Lower lobe of right lung (tissue), 2 donors: ENCODE measurements at places on chromosomes 16 and 17. TPM values are rescaled to one million over a fixed set of nuclear protein-coding genes. Genes with fewer than 3 reads are reported as not detected.
A peak's percentile ranks its signal among the peaks of the same experiment; 100 is the strongest.

- no peak within 1 kb of the TSS for H3K4me3 ChIP-seq
- H3K27ac ChIP-seq = no peak within 1 kb of the TSS
- H3K27me3 ChIP-seq = peaks cover 8% of the 10 kb centered on the region
- H3K36me3 ChIP-seq = no peaks in the 10 kb centered on the region
These were observed at the start of gene CD300LD for GRCh38 chr17:74592087-74592990. CD300LD (minus strand) TSS chr17:74592283; CDS start chr17:74592202, 81 bp downstream.

DNA sequence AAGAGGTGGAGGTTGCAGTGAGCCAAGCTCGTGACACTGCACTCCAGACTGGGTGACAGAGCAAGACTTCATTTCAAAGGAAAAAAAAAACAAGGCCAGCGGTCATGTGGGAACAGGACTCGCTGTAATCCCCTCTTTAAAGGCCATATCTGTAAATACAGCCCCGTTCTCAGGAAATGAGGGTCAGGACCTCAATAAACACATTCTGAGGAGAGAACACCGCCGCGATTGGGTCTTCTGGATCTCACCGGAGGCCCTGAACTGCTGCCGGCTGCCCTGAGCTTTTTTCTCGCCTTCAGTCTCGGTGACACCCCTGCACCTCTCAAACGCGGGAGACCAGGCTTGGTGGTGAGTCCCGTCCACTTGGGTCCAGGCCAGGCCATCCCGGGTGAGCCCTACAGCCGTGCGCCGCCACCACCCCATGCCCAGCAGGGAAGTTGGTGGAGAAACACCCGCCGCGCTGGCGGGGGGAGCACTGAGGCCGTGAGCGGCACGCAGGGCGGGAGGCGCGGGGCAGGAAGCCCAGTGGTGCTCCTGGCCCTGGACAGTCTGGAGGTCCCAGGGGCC lies 28.4 kb downstream of the SLC25A10 start:
- peak; percentile 47 for DNase-seq
- H3K4me3 ChIP-seq = peak overlapping the region; percentile 6
- H3K27ac ChIP-seq = no peak overlapping the region
- peaks cover 10% of the 10 kb centered on the region for H3K4me1 ChIP-seq
- peaks cover 14% of the 10 kb centered on the region for H3K27me3 ChIP-seq

- H3K27ac ChIP-seq = no peak overlapping the region
- H3K4me3 ChIP-seq = peak overlapping the region; percentile 43
- H3K4me1 ChIP-seq = peaks cover 21% of the 10 kb centered on the region
These were observed 376 bp upstream of the STAC2 start for GRCh38 chr17:39225959-39226683.

The ABI3 gene
- total RNA-seq = 46.8 TPM

- H3K4me3 ChIP-seq = no peak overlapping the region
- DNase-seq = no peak
- no peaks in the 10 kb centered on the region for H3K36me3 ChIP-seq
- H3K27ac ChIP-seq = no peak overlapping the region
- peaks cover 5% of the 10 kb centered on the region for H3K4me1 ChIP-seq
- peaks cover 28% of the 10 kb centered on the region for H3K27me3 ChIP-seq
These were observed 34.1 kb downstream of the TLE7 start for GRCh38 chr16:71407731-71408130.

The TGFB1I1 gene
- total RNA-seq = 32.5 TPM

The EVPLL gene
- 2.8 TPM for total RNA-seq

- DNase-seq = no peak
- H3K27me3 ChIP-seq = no peaks in the 10 kb centered on the region
- peaks cover 7% of the 10 kb centered on the region for H3K4me1 ChIP-seq
- no peak overlapping the region for H3K27ac ChIP-seq
- no peaks in the 10 kb centered on the region for H3K36me3 ChIP-seq
- no peak overlapping the region for H3K4me3 ChIP-seq
These were observed 122.6 kb upstream of the FOXF1 start for GRCh38 chr16:86387468-86388440.

DNA sequence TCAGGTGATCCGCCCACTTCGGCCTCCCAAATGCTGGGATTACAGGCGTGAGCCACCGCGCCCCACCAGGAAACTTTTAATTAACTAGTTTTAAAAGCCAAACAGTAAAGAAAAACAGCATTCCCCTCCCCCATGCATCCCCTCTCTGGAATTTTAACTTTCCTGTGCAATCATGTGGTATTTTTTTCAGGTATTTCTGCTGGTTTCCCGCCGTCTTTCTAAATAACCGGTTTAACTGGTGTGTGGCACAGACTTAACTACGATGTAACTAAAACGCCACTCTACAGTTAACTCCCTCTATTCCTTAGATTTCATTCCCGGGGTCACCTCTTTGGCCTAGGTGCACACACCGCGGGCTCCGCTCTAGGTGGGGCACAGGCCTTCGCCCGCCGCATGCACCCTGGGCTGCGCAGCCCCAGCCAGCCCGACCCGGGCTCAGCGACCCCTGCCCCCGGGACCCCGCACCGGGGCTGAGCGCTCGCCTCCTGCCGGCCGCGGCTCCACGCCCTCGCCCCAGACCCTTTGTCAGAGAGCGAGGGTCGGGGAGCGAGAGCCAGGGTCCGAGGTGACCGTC lies 15.1 kb upstream of the UTP6 start:
- no peak overlapping the region for H3K27ac ChIP-seq
- H3K36me3 ChIP-seq = no peaks in the 10 kb centered on the region
- peaks cover 34% of the 10 kb centered on the region for H3K27me3 ChIP-seq
- no peak for DNase-seq

GRCh38 chr17:57553526-57553925 lies 191.6 kb downstream of the CCDC182 start:
- H3K27me3 ChIP-seq = no peaks in the 10 kb centered on the region
- H3K4me1 ChIP-seq = peaks cover 5% of the 10 kb centered on the region
- no peak for DNase-seq
- no peaks in the 10 kb centered on the region for H3K36me3 ChIP-seq
- no peak overlapping the region for H3K27ac ChIP-seq
- no peak overlapping the region for H3K4me3 ChIP-seq

DNA sequence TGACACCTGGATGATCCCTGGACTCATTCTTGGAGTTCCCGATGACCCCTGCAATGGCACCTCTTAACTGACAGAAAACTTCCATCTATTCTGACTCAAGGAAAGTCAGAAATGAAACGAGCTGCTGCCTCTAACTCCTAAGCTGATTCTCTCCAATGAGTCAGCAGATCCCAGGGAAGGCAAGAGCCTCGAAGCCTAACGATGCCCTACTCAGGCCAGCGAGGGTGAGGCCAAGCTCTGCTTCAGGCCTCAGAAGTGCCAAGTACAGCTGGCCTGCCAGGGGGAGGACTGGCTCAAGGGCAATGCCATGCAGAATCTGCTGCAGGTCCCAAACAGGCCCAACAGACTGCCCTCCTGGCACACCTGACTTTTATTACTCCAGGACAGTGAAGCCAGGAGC lies 36.3 kb downstream of the PLXDC1 start:
- no peak overlapping the region for H3K27ac ChIP-seq
- H3K27me3 ChIP-seq = no peaks in the 10 kb centered on the region
- no peak for DNase-seq
- no peaks in the 10 kb centered on the region for H3K36me3 ChIP-seq
- H3K4me3 ChIP-seq = no peak overlapping the region

The UNC13D gene
- total RNA-seq = 118 TPM

The CDC6 gene
- 2.3 TPM for total RNA-seq

GRCh38 chr16:89422527-89422904 lies 67.8 kb downstream of the ANKRD11 start:
- H3K27ac ChIP-seq = no peak overlapping the region
- DNase-seq = no peak
- peaks cover 5% of the 10 kb centered on the region for H3K36me3 ChIP-seq

GRCh38 chr17:60524463-60525327 lies 1.3 kb downstream of the APPBP2 start:
- peaks cover 44% of the 10 kb centered on the region for H3K4me1 ChIP-seq
- peak overlapping the region; percentile 99 for H3K27ac ChIP-seq
- no peaks in the 10 kb centered on the region for H3K27me3 ChIP-seq
- H3K4me3 ChIP-seq = peak overlapping the region; percentile 93
- H3K36me3 ChIP-seq = peaks cover 12% of the 10 kb centered on the region

DNA sequence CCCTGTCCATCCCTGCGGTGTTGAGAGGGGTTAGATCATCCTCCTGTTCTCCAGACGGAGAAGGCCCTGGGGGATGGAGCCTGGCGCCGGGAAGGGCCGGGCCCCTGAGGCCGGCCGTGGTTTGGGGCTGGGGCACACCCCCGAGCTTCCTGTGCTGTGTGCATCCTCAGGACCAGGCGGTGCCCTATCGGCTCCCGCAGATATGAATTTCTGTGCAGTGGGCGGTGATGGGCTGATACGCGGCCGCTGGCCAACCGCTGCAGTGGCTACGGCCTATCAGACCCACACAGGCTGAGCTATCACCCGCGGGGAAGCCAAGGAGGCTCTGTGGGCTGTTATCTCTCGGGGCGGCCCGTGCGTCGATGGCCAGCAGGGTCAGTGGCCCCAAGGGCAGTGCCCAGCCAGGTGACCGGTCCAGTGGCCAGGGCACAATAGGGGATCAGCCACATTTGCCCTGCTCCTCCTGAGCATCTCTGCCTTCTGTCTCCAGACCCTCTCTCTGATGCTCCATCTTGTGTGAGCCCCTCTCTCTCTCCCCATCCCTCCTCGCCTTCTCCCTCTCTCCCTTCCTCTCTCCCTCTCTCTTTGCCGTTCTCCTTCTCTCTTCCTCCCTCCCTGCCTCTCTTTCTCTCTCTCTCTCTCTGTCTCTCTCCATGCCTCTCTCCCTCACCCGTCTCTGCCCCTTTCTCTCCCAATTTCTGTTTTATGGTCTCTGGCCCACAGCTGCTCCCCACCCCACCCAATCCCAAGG lies 38.7 kb downstream of the ZFPM1 start:
- H3K4me1 ChIP-seq = no peaks in the 10 kb centered on the region
- no peak overlapping the region for H3K4me3 ChIP-seq
- H3K27ac ChIP-seq = no peak overlapping the region

The KRTAP4-4 gene
- total RNA-seq = not detected

The VTN gene
- 1.3 TPM for total RNA-seq

DNA sequence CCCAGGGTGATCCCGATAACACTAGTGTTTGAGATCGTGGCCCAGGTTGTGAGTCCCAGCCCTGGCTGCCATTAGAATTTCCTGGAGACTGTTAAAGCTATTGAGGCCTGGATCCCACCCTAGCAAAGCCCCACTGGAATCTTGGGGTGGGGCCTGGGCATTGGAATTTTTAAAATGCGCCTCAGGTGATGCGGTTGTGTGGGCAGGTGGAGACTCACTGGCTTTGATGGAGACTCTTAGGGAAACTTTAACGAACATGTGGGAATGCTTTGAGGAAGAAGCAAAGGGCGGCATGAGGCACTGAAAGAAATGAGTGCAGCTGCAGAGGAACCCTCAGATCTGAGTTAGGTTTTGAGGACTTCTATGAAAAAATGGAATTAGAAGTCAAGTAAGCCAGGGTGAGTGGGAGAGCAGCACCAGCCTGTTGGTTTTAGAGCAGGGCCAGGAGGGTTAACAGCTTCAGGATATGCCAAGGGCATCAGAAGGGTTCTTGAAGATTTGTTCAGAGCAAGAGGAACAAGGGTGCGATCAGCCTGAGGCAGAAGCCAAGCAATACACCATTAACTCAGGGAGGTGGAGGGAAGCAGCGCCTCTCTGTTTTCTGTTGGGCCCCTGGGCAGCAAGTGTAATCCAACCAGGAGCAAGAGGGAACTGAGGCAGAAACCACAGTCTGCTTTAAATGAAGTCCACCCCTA lies 42.5 kb downstream of the KSR1 start:
- H3K4me1 ChIP-seq = peaks cover 53% of the 10 kb centered on the region
- H3K27me3 ChIP-seq = no peaks in the 10 kb centered on the region
- no peak for DNase-seq

The ZNF629 gene
- total RNA-seq = 11.9 TPM

DNA sequence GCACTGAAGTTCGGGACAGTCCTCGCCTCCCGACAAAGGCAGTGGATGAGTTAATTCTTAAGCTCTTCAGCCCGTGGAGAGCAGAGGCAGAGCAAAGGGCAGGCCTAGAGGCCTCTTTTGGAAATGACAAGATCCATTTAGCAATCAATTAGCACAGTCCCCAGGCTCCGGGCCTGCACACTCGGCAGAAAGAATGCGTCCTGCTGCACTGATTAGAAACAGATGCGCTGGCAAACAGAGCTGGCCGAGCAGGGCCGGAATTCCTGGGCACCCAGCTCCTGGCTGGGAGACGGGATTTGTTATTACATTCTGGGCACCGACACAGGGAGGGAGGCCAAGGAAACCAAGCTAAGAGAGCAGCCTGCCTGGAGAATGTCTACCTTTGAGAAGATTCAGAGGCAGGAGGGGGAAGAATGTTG lies 162.9 kb downstream of the COPRS start:
- no peaks in the 10 kb centered on the region for H3K36me3 ChIP-seq
- H3K27ac ChIP-seq = no peak overlapping the region
- peak; percentile 53 for DNase-seq
- no peaks in the 10 kb centered on the region for H3K27me3 ChIP-seq

GRCh38 chr17:6456914-6457687 lies 12.8 kb downstream of the PIMREG start:
- H3K27ac ChIP-seq = no peak overlapping the region
- H3K4me1 ChIP-seq = no peaks in the 10 kb centered on the region
- peak; percentile 33 for DNase-seq
- no peak overlapping the region for H3K4me3 ChIP-seq
- H3K36me3 ChIP-seq = no peaks in the 10 kb centered on the region

DNA sequence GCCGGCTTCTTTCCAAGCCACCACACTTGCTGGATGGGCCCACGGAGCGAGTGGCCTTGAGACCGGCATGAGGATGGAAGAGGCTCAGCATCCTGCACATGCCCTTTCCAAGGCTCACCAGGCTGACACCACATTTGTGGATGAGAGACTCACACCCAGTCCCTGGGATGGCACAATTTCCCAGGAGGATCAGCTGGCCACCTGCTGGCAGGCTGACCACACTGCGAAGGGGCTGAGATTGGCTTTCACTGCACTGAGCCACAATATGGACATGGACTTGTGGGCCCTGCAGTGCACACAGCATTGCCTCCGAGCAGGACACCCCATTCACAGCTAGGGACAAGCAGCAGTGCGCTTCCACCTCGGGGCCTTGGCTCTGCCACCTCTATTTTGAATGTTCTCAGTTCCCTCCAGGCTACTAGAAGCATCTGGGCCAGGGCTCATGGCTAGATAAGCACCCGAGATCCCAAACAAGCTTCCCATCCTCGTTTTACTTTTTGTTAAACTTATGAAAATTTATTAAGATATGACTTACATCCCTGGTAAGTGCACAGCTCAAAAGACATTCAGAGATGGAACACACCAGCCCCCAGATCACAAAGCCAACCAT lies 25.3 kb upstream of the KSR1 start:
- no peak overlapping the region for H3K27ac ChIP-seq
- no peaks in the 10 kb centered on the region for H3K36me3 ChIP-seq
- no peaks in the 10 kb centered on the region for H3K27me3 ChIP-seq
- H3K4me3 ChIP-seq = no peak overlapping the region
- H3K4me1 ChIP-seq = no peaks in the 10 kb centered on the region
